ENCODE measurements at places on chromosomes 4 and X. TPM values are rescaled to one million over a fixed set of nuclear protein-coding genes. Genes with fewer than 3 reads are reported as not detected.

LRCH2 gene
- total RNA-seq, result 14.2 TPM

F8A1 gene
- 1.1 TPM for total RNA-seq

KLKB1 gene
- total RNA-seq, result not detected

SPATA4 gene
- total RNA-seq, result 0.28 TPM

RBM46 gene
- total RNA-seq, result 0.09 TPM

SPANXB1 gene
- total RNA-seq, result not detected

RASL11B gene
- total RNA-seq, result 0.28 TPM

CT45A1 gene
- total RNA-seq, result not detected

RTL3 gene
- total RNA-seq, result not detected

PNMA6F gene
- total RNA-seq, result not detected

MAGEC2 gene
- 0.14 TPM for total RNA-seq

HHIP gene
- total RNA-seq, result 0.43 TPM

HERC5 gene
- 0.57 TPM for total RNA-seq

PNPLA4 gene
- total RNA-seq, result 18.5 TPM

TCEAL6 gene
- not detected for total RNA-seq

All from smooth muscle cell of bladder (primary cell).